AG09319 (cell line): ENCODE measurements at places on chromosomes 7 and 10.

GRCh38 chr7:32915041-32915536 lies 23.5 kb upstream of the KBTBD2 start:
- no peak for DNase-seq

- no peak for DNase-seq
These were observed 21.8 kb downstream of the ASZ1 start for GRCh38 chr7:117405519-117405918.

DNA sequence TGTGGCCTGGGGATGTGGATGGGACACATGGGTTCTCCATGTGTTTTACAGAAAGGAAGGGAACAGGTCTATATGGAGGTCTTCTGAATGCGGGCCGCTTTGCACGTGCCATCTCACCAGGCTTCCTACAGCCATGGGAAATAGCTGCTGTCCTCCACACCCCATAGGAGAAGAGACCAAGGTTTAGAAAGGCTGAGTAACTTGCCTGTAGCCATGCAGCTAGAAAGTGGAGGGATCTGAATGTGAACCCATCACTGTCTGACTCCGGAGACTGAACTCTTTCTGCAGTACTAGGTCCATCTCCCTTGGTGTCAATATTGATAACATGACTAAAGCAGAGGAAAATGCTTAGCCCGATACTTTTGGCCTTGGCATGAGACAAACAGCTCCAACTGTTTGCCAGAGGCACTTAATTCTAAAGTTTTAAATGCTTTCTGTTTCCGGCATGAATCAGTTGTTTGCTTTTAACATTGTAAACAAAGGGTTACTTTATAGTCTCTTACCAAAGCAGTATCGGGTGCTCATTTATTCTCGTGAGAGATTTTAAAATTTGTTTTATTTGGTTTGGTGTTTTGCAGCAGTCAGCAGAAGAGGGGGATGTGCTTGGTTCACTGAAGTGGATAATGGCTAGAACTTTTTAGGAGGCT lies 64.8 kb upstream of the LOXL4 start:
- no peak for DNase-seq

DNA sequence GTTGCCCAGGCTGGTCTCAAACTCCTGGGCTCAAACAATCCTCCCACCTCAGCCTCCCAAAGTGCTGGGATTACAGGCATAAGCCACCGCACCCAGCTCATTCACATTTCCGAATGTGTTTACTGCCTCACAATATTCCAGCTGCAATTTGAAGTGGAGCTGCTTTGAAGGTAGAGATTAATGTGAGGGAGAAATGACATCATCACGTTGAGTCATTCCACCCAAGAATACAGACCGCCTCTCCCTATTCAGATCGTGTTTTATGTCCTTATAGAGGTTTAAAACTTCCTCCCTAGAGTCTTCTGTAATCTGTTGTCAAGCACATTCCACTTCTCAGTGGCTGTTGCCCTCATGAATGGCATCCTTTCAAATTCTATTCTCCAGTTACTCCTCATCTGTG lies 100.4 kb upstream of the PDGFA start:
- no peak for DNase-seq

DNA sequence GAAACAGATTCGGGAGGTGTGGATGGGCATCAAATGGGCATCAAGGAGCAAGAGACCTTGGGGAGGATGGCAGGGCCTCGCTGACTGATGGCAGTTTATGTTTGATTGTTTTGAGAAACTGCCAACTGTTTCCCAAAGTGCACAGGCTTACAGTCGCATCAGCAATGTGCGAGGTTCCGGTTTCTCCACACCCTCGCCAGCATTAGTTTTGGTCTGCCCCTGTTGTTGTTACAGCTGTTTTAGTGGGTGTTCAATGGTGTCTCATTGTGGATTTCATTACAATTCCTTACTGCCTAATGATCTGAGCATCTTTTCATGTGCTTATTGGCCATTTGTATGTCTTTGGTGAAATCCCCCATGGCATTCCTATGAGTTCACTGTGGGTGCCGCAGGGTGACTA lies 24.4 kb downstream of the AKR1E2 start:
- DNase-seq = no peak

DNA sequence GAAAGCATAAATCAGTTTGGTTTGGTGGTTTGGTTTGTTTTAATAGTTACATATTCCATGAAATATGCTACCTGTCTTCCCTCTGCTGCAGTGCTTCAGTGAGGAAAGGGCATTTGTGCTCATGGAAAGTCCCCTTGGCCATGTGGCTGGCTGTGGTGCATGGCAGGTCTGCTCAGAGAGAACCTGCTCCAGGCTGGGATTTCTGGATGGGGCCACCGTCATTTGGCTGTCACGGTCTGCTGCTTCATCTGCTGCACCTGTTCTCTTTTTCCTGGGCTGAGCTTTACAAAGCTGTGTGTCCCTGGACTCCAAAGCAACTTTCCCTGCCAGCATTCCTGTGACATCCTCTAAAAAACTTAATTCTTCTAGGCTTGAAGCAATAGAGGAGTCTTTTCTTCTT lies 8.9 kb downstream of the CDK14 start:
- no peak for DNase-seq

GRCh38 chr7:140676306-140676705 lies 3.6 kb downstream of the ADCK2 start:
- DNase-seq = no peak

DNA sequence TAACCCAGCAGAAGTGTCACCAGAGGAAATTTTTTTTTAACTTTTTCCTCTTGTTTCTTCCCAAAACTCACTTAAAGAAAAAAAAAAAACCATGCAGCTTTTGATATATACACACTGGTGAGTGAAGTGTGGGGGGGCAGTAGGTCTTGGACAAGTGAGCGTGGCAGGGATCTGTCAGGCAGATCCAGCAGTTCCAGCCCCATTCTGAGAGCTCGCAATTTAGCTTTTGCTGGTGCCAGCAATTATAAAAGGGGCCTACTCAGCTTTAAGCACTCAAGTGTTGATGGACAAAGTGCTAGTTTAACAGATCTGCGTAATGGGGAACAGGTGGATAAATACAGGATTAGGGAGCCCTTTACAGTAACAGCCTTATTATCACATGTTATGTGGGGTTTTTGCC lies 619.2 kb upstream of the GALNT17 start:
- DNase-seq = no peak

DNA sequence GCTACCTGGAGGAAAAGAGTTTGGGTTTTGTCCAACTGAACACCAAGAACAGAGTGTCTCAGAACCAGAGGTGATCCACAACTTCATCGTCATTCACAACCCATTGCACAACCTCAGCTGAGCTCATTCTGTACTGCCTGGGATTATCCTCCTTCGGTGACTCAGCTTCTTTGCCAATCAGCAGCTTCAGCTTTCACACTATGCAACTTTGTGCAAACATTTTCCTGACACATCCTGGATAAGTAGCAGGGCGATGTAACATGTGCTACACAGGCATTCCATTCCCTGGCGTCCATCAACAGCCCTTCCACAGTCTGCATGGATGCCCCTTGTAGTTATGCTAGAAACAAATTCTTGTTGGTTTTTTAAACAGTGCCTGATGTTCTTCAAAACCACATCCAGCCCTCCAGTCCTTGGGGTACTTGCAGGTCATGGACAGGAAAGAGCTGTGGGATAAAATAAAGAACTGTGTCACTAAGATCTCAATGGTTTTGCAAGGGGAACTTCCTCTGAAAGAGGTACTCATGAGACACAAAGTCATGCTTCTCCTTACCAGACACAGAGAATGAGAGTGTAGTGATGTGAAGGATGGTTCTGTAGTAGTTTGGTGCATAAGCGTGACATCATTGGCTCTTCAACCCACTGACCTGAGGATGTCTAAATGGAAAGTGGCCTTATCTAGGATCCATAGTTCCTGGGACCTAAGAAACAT lies 478.5 kb downstream of the KIF20B start:
- no peak for DNase-seq

GRCh38 chr7:16098585-16099179 lies 322.7 kb downstream of the CRPPA start:
- no peak for DNase-seq

GRCh38 chr7:149742075-149742701 lies 31.2 kb downstream of the ZNF467 start:
- DNase-seq = peak; percentile 7

DNA sequence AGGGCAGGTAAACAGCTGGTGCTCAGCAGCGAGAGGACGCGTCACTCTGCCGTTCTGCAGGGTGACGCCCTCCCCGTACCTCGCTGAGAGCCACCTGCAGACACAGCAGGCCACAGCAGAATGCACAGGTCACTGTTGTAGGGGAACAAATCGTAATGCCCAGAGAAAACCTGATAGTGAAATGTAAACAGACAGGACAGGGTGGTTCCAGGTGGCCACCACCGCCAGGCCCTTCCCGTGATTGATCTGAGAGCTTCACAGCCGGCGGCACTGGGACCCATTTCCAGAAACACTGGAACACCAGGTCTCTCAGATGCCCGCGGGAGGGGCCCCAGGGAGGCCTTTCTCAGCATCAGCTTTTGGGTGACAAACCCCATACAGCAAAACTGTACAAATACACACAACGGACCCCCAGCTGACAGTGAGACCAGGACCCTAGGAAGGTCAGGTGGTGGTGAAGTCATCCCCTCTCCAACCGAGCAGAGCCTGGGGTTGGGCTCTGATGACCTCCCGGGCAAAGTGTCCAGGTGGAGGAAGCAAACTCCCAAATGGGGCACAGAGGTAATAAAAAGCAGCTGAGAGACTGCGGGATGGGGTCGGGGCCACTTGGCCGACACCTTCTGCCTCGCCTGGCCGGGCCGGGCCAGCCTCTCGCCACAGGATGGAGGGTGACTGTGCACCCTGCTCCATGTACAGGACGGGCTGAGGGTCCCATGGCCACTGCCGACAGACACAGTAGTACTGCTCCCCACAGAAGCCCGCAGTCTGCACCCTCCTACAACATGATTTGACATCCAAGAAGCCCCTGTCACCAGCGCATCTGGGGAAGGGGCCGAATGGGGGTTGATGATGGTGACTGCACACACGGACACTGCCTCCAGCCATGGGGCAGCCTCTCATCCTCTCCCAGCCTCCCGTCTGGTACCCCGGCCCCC lies 4.6 kb downstream of the BHLHA15 start:
- DNase-seq = no peak

- peak; percentile 16 for DNase-seq
These were observed 124.4 kb upstream of the KIF5B start for GRCh38 chr10:32180390-32181280.

DNA sequence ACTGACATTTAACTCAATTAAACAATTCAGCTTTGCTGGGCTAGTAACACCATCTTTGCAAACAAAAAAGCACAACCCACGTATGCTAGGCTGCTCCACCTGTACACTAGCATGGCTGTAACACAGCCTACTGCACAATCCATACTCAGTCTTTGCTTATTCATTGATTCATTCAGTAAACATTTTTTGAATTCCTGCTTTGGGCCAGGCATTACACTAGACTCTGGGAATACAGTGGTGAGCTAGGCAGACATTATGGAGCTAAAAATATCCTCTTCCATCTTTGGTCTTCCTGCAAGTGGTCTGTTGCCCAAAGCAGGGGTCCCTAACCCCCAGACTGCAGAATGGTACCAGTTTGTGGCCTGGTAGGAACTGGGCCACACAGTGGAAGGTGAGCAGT lies 9.9 kb downstream of the CNNM1 start:
- DNase-seq = no peak

DNA sequence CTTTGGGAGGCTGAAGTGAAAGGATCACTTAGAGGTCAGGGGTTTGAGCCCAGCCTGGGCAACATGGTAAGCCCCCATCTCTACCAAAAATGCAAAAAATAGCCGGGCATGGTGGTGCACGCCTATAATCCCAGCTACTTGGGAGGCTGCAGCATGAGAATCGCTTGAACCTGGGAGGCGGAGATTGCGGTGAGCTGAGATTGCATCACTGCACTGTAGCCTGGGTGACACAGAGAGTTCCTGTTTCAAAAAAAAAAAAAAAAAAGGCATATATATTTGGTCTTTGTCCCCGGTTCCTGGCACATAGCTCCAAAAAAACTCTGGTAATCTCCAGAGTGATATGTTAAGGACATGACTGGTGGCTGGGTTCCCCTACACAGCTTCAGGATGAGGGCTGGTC lies 147.3 kb downstream of the SEC23IP start:
- no peak for DNase-seq

DNA sequence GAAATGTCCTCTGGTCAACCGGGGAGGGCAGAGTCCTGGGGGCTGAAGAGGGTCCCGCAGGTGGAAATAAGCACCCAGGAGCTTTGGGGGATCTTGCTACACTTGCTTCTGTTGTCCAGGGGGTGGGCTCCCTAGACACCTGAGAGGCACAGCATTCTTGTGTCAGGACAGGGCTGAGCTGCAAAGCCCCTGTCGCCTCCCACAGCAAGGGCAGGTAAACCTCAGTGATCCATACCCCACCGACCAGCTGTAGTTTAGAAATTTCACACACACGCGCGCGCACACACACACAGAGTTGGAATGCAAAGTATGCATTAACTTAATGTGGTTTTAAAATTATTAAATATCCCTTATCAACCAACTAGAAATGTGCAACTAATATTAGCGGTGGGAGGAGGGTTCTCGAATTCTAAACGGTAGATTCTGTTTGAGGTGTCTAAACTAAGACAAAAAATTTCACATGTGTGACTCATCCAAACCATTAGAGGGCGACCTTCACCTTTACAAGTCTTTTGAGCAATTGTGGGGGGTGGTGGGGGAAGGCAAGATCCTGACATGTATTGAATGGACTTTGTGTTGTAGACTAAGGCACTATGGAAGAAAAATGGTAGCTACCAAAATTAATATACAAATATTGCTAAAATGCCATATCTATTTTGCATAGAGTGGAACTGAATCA lies 34.3 kb upstream of the PTF1A start:
- DNase-seq = no peak

DNA sequence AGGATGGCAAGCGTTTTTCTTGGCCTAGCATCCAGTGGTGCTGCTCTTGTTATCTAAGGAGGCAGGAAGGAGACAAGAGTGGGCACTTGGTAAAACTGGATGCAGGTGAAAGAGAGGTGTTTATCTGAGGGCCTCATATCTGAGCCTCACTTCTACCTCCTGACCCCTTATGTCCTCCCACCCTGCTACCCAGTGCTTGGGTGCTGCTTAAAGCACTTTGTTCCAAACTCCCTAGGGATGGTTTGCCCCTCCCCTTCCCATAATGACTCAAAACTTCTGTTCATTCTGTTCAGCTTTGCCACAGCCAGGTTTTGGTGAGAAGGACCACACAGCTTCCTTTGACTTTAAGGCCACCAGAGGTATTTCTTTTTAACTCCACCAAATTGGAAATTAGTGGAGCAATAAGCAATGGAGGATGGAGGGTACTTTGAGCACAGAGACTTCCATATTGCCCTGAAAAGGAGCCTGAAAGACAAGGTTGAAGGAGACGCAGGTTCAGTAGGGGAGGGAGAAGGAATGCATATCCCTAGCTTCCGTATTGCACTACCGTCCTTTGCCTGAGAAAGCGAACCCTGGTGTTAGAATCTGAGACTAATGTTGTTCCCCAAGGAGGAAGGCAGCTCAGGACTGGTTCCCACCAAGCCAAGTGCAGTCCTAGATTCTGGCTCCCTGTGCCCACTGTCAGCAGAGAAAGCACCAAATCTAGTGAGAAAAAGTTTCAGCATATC lies 30.1 kb downstream of the ENTPD1 start:
- DNase-seq = no peak
